Hematopoietic multipotent progenitor cell treated with erythropoietin and hydrocortisone succinate and interleukin-3 and kit ligand, for 8 days (in vitro differentiated cells): ENCODE measurements at places on chromosomes 4 and X.
A peak's percentile ranks its signal among the peaks of the same experiment; 100 is the strongest.

DNA sequence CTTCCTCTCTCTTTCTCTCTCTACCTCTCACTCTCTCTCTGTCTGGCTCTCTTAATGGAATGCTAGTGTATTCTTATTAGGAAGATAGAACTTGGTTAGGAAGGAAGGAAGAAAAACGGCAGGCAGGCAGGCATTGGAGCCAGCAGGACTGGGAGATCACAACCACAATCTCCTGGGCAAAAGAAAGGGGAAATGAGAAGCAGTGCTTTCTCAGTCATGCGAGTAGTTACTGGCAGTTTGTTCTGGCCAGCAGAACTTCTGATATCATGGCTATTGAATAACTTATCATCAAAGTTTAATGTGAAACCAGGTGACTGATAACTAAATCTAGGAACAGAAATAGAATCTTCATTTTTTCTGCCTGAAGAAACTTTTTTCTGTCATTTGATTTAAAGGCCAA lies 60.9 kb upstream of the PAGE1 start:
- no peak for DNase-seq

DNA sequence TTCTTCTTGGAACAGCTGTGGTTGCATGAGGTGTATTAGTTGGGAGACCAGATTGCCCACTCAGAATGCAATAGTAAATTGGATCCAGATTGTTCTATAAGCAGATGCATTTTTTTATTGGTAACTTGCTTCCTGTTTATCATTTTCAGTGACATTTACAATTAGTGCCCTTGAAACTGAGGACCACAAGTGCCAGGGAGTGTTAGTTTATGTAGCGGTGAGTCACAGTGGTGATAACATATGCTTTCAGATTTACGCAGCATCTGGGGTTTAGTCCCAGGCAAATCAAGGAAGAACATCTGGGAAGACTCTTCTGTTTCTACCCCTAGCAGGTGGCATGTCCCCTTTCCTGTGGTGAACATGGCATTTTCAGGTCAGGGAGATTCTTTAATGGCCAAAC lies 24.1 kb downstream of the FRMPD4 start:
- DNase-seq: no peak

GRCh38 chr4:69718396-69719271 lies 41.8 kb downstream of the SULT1B1 start:
- peak; percentile 7 for DNase-seq

GRCh38 chrX:124238268-124238667 lies 94.2 kb upstream of the TEX13D start:
- DNase-seq: no peak

DNA sequence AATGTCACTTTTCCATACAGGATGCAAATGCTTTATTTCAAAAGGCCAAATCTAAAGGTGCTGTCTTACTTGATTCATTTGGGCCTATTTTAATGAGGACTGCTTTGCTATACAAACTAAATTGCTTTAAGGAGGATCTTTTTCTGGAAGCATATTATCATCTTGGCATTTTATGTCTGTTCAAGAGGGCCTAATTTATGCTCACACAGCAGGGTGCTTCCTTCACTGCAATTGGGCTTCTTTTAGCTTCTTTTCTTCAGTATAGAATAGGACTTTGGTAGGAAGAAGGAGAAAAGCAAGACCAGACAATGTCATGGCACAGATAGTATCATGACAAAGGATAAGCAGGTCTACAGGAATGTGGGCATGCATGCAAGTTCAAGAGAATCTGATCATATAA lies 222.4 kb upstream of the ANKRD50 start:
- DNase-seq: no peak

GRCh38 chr4:149211876-149212275 lies 603.8 kb downstream of the IQCM start:
- no peak for DNase-seq

GRCh38 chr4:14985161-14985560 lies 17.1 kb upstream of the CPEB2 start:
- DNase-seq: no peak

GRCh38 chr4:76947369-76947768 lies 2.2 kb upstream of the SEPTIN11 start:
- peak; percentile 74 for DNase-seq

DNA sequence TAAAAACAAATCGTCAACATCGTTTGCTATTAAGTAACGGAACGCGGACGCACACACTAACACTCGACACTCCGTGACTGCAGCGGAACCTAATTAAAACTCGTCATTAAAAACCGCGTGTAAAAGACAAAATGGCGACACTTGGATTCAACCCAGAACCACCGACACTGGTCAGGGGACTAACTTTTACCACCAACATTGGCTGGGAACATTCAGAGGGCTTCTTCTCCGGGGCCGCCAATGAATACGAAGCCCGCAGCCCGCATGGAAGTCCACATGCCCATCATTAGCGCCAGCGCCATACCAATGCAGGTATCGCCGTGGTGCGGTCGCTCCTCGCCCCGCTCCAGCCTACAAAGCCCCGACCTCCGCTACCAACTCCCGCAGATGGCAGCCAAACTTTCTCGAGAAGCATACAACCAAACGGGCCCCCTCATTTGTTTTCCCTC lies 498 bp downstream of the RBMX start:
- peak; percentile 59 for DNase-seq

DNA sequence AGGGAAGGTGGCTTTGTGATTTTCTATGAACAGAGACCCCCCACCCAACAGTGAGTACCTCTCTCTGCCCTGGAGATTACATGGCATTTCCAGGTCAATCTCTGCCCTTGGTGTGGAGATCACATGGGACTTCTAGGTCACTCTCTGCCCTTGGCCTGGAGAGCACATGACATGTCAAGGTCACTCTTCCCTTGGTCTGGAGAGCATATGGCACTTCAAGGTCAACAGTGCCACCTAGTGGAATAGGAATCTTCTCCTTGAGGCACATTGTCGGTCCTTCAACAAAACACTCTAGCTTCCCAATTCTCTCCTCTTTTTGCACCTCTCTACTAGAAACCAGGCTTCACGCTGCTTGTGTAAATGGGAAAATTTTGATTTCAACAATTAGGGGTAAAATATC lies 66.2 kb upstream of the TACR3 start:
- peak; percentile 56 for DNase-seq

- DNase-seq: peak; percentile 67
Observed at GRCh38 chrX:46912098-46912602, at the start of gene JADE3. Gene JADE3, plus strand, starts transcription at chrX:46912421. Its CDS starts 72,474 bp downstream, at chrX:46984895.

GRCh38 chr4:112819729-112820128 lies 182.8 kb downstream of the LARP7 start:
- no peak for DNase-seq

- no peak for DNase-seq
Observed at GRCh38 chr4:114358901-114359300, 239.7 kb upstream of the UGT8 start.

- DNase-seq: no peak
Observed at GRCh38 chr4:42513748-42514492, 116.6 kb downstream of the SHISA3 start.

GRCh38 chrX:72137846-72138495 lies 6.3 kb upstream of the RTL5 start:
- no peak for DNase-seq

- no peak for DNase-seq
Observed at GRCh38 chr4:121150003-121150402, 14.1 kb downstream of the TNIP3 start.

DNA sequence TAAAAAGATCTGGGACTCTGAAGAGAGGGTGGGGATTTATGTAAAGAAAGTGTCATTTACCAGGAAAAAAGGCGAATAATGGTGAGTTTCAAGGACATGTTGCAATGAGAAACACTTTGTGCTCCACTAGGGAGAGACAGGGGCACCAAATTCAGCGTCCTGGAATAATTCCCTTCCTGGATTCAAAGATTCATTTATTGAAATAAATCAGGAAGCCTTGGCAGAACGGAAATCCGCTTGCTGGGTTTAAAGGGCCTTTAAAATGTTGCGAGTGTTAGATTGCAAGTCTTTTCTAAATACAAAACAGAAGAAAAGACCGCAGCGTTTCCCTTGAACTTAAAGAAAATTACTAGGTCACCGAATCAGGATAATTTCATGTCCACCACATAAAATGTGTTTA lies 3.8 kb upstream of the ZIC3 start:
- no peak for DNase-seq

GRCh38 chr4:76737180-76737579 lies 160.8 kb downstream of the SOWAHB start:
- no peak for DNase-seq

- no peak for DNase-seq
Observed at GRCh38 chr4:162506253-162506652, 342.5 kb upstream of the FSTL5 start.

DNA sequence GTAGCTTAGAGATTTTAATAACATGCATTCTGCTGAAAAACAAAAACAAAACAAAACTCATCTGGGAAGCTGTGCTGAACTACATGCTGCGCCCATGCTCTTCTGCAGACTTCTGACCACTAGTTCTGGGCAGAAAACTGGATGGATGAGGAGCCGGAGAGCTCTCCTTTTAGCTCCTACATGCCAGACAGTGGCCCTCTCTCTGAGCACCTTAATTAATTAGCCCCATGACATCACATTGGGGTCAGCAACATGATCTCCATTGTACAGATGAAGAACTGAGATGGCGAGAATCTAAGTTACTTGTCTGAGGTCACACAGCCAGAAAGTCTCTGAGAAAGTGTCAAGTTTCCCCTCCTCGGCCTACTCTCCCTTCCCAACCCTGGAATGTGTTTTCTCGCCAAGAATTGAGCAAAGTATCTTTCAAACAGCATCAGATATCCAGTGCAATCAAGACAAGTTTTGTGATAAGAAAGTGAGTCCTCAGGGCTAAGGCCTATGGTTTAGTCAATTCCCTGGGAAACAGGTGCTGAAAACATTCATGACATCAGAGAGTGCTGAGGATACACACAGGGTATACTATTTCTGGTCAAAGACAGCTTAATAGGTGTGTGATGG lies 21.6 kb downstream of the SCD5 start:
- no peak for DNase-seq

- no peak for DNase-seq
Observed at GRCh38 chrX:44906542-44906941, 33.6 kb downstream of the KDM6A start.

GRCh38 chr4:75321484-75321883 lies 192.7 kb downstream of the RCHY1 start:
- DNase-seq: no peak

DNA sequence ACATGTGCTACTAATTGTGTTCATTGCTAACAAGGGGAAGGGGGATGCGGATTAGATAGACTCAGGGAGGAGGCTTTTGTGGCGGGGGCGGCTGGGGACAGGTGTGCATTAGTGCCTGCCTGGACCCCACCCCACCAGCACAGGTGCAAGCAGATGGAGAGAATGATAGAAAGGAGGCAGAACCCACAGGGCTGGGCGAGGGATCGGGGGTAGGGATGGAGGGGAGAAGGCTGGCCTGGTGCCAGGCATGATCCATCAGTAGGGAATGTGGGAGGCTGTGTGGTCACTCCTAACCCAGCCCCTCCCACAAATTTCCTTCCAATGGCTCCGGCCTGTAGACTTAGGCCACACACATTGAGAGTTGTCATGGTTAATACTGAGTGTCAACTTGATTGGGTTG lies 30.5 kb upstream of the CRMP1 start:
- DNase-seq: no peak

- no peak for DNase-seq
Observed at GRCh38 chr4:32624943-32625603, 1904.9 kb downstream of the PCDH7 start.

- DNase-seq: no peak
Observed at GRCh38 chrX:39895218-39896110, 202.3 kb downstream of the BCOR start.

- DNase-seq: no peak
Observed at GRCh38 chr4:601612-602558, 23.5 kb upstream of the PDE6B start.

GRCh38 chr4:932713-933070 lies 432 bp downstream of the TMEM175 start:
- DNase-seq: no peak

- DNase-seq: no peak
Observed at GRCh38 chrX:44245733-44246132, 97.7 kb downstream of the EFHC2 start.

DNA sequence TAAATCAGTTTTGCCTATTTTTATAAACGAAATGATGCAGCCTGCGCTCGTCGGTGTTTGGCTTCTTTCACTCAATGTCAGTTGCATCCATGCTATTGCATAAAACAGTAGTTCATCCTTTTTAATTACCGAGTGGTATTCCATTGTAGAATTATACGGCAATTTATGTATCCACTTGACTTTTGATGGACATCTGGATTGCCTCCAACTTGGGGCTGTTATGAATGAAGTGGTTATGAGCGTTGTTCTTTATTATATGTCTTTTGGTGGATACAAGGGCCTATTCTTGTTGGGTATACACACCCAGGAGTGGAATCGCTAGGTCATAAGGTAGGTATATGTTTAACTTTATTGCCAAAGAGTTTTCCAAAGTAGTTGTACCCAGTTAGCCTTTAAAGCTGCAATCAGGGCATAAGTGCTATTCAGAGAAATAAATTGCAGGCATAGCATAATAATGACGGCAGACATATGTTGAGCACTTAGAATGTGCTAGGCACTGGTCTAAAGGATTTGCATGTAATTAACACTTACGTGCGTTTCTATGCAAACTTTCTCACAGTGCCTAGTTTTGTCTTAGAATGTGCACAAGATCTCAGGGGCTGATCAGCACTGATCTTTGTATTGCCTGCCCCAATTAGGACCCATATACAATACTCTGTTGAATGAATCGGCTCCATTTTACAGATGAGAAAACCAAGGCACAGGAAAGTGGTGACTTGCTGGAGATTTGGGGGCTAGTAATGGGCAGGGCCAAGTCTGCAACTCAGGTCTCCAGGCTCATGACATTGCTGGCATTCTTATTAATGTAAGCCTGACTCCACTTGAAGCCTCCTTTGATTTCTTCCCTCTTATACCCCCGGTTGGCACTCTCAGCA lies 407.0 kb downstream of the BCOR start:
- no peak for DNase-seq

DNA sequence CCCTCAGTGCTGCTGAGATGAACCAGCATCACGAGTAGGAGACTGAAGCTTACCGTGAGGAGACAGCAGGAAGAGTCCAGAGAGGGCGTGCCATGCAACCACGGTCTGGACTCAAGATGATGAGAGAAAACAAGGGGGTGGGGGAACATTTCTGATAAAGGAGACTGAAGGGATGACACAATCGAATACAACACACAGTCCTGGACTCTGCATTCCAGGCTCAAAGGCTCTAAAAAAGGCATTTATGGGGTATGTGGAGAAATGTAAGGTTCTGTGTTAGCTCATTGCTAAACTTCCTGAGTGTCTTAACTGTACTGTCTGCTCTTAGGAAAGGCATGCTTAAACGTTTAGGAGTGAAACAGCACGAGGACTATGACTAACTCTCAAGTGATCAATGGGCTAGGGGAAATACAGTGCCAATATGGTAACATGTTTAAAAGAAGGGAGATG lies 20.6 kb upstream of the IRAK1 start:
- peak; percentile 25 for DNase-seq

- DNase-seq: peak; percentile 62
Observed at GRCh38 chrX:70433848-70434351, 10.7 kb upstream of the DLG3 start.

GRCh38 chrX:50705042-50705441 lies 109.0 kb downstream of the SHROOM4 start:
- DNase-seq: no peak

- peak; percentile 33 for DNase-seq
Observed at GRCh38 chr4:110088670-110089069, 109.7 kb downstream of the ELOVL6 start.
